Activated CD8-positive, alpha-beta memory T cell treated with anti-CD3 and anti-CD28 coated beads, Interleukin-2, amount 10 ng/mL, durations not matched to agents 7 days and 5 days (primary cell): ENCODE measurements at places on chromosomes 4 and X. TPM values are rescaled to one million over a fixed set of nuclear protein-coding genes. Genes with fewer than 3 reads are reported as not detected.

- no peaks in the 10 kb centered on the region for H3K27me3 ChIP-seq
- H3K4me3 ChIP-seq: no peak overlapping the region
- H3K4me1 ChIP-seq: peaks cover 3% of the 10 kb centered on the region
- peaks cover 3% of the 10 kb centered on the region for H3K36me3 ChIP-seq
- H3K27ac ChIP-seq: no peak overlapping the region
- no peak for DNase-seq
Measured at GRCh38 chrX:73556159-73556558, 6.8 kb upstream of the CHIC1 start.

GRCh38 chr4:110625576-110626257 lies 2.8 kb upstream of the PITX2 start:
- H3K27ac ChIP-seq: no peak overlapping the region
- peaks cover 99% of the 10 kb centered on the region for H3K27me3 ChIP-seq
- no peaks in the 10 kb centered on the region for H3K4me1 ChIP-seq

CSN1S1 gene
- not detected for total RNA-seq

GRCh38 chr4:106830879-106831278 lies 205.2 kb downstream of the DKK2 start:
- no peak for DNase-seq
- no peak overlapping the region for H3K27ac ChIP-seq
- no peak overlapping the region for H3K4me3 ChIP-seq

SERPINA7 gene
- total RNA-seq: not detected

DNA sequence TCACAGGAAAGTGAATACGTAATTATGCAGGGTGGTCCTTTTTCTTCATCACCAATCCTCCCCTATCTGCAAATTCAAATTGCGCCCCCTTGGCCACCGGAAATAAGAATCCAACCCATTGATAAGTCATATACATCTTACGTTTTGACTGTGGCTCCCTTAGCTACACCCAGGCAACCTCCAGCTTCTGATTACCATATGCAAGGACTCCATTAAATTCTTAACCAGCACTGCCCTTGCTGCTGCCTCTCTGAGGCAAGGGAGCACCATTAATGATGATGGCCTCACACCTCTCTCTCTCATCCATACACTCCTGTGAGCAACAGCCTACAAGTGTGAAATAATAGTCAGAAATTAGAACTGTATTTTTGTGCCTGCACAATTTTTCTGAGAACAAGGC lies 106.0 kb upstream of the NOCT start:
- H3K27me3 ChIP-seq: peaks cover 3% of the 10 kb centered on the region
- H3K36me3 ChIP-seq: no peaks in the 10 kb centered on the region
- no peak overlapping the region for H3K4me3 ChIP-seq
- no peaks in the 10 kb centered on the region for H3K4me1 ChIP-seq
- no peak overlapping the region for H3K27ac ChIP-seq
